ENCODE measurements at places on chromosomes 16 and 17. TPM values are rescaled to one million over a fixed set of nuclear protein-coding genes. Genes with fewer than 3 reads are reported as not detected.

GRCh38 chr16:74524926-74525325, 82.0 kb downstream of the GLG1 start:
- peaks cover 27% of the 10 kb centered on the region for H3K36me3 ChIP-seq
- peaks cover 25% of the 10 kb centered on the region for H3K4me1 ChIP-seq
- H3K4me3 ChIP-seq: no peak overlapping the region

DNA sequence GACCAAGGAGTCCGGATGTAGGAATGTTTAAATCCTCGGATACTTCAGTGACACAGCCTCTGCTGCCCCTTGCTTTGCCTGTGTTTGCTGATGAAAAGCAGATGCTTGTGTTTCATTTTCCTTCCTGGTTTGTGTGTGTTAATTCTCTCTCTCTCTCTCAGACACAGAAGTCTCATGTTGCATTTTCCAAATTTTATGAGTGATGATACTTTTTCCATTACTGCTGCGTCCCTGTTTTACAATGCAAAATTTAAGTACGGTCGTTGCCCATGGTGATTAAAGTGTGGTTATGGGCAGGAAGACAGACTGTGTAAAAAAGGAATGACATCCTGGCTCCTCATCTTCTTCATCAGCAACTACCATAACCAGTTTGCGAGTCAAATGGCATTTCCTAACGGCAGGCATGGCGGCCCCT, 5.7 kb downstream of the RMI2 start:
- peak overlapping the region; percentile 62 for H3K4me3 ChIP-seq
- H3K36me3 ChIP-seq: no peaks in the 10 kb centered on the region
- peaks cover 46% of the 10 kb centered on the region for H3K4me1 ChIP-seq

DNA sequence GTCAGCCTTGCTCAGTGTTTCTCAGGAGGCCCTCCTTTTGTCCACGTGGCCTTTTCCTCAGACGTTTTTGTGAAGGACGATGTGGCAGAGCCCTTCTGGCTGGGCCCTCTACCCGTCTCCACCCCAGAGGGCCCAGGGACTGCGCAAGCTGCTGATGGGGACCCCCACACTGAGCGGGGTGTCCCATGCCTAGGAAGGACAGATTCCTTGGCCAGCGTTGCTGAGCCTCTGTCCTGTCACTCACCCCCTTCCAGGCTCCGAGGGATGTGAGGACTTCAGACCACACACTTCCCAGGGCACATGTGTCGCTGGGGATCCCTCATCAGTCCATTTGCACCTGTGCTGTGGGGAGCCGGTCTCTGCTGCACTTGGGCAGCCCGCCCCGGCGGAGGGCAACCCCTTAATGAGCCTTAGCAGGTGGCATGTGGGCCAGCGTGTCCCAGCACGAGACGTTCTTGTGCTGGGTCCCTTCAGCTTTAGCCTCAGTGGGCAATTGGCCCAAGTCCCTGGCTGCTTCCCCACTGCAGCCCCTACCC, 48.3 kb downstream of the NT5M start:
- no peak overlapping the region for H3K4me3 ChIP-seq
- peaks cover 12% of the 10 kb centered on the region for H3K4me1 ChIP-seq
- H3K27me3 ChIP-seq: no peaks in the 10 kb centered on the region
- H3K36me3 ChIP-seq: no peaks in the 10 kb centered on the region

- H3K4me3 ChIP-seq: no peak overlapping the region
- no peak overlapping the region for H3K27ac ChIP-seq
- no peak for DNase-seq
- H3K4me1 ChIP-seq: no peaks in the 10 kb centered on the region
- H3K36me3 ChIP-seq: peaks cover 2% of the 10 kb centered on the region
- peaks cover 44% of the 10 kb centered on the region for H3K27me3 ChIP-seq
Observed at GRCh38 chr16:49484451-49484849, 110.8 kb downstream of the C16orf78 start.

GRCh38 chr17:15103785-15104184, 161.3 kb downstream of the PMP22 start:
- H3K4me1 ChIP-seq: no peaks in the 10 kb centered on the region
- no peak overlapping the region for H3K4me3 ChIP-seq

MEAK7 gene
- 28.1 TPM for total RNA-seq

G6PC1 gene
- not detected for total RNA-seq

GRCh38 chr17:35086931-35087573, 23.5 kb upstream of the RFFL start:
- H3K36me3 ChIP-seq: no peaks in the 10 kb centered on the region
- peak overlapping the region; percentile 94 for H3K27ac ChIP-seq
- H3K4me3 ChIP-seq: peak overlapping the region; percentile 88
- H3K4me1 ChIP-seq: peaks cover 35% of the 10 kb centered on the region
- H3K27me3 ChIP-seq: no peaks in the 10 kb centered on the region

SLC38A8 gene
- not detected for total RNA-seq

- H3K27me3 ChIP-seq: no peaks in the 10 kb centered on the region
- no peak for DNase-seq
- H3K4me1 ChIP-seq: peaks cover 24% of the 10 kb centered on the region
- peak overlapping the region; percentile 42 for H3K27ac ChIP-seq
- H3K36me3 ChIP-seq: peaks cover 51% of the 10 kb centered on the region
Observed at GRCh38 chr17:46063241-46063640, 64.2 kb downstream of the STH start.

CRYM gene
- total RNA-seq: not detected

DNA sequence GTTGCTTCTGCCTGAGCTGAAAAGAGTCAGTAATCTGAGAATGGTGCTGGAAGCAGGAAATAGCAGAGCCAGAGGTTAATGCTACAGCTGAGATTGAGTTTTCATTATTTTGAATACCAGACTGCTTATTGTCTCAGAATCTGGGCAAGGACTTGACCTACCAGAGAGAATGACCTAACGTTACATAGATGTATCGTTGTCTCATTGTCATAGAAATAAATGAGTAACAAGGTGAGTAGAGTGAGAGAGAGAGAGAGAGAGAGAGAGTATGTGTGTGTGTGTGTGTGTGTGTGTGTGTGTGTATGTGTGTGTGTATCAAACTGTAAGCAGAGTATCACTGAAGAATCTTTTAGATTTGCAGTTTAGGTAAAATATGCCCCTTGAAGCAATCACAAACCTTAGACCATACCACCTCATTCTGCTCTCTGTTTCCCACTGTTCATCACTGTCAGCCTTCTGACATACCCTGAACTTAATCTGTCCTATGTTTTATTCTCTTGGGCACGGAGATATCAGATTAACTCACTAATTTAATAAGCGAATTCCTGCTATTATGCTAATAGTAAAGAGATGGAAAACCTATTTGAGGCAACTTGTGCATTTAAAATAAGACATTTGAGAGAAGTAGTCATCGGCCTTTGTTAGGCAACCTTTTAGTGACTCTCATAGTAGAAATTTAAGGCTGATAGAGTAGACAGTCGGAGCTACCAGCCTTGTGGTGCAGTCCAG, 87.8 kb downstream of the CYB561 start:
- H3K27ac ChIP-seq: peak overlapping the region; percentile 93
- H3K4me3 ChIP-seq: peak overlapping the region; percentile 33
- H3K36me3 ChIP-seq: peaks cover 6% of the 10 kb centered on the region
- DNase-seq: no peak

- no peak overlapping the region for H3K27ac ChIP-seq
- peaks cover 10% of the 10 kb centered on the region for H3K36me3 ChIP-seq
- no peak overlapping the region for H3K4me3 ChIP-seq
- peaks cover 17% of the 10 kb centered on the region for H3K4me1 ChIP-seq
- DNase-seq: no peak
Observed at GRCh38 chr16:67888331-67888730, 3.6 kb downstream of the NRN1L start.
